RPMI8226 (cell line): ENCODE measurements at places on chromosomes 3 and 15.
A peak's percentile ranks its signal among the peaks of the same experiment; 100 is the strongest.

DNA sequence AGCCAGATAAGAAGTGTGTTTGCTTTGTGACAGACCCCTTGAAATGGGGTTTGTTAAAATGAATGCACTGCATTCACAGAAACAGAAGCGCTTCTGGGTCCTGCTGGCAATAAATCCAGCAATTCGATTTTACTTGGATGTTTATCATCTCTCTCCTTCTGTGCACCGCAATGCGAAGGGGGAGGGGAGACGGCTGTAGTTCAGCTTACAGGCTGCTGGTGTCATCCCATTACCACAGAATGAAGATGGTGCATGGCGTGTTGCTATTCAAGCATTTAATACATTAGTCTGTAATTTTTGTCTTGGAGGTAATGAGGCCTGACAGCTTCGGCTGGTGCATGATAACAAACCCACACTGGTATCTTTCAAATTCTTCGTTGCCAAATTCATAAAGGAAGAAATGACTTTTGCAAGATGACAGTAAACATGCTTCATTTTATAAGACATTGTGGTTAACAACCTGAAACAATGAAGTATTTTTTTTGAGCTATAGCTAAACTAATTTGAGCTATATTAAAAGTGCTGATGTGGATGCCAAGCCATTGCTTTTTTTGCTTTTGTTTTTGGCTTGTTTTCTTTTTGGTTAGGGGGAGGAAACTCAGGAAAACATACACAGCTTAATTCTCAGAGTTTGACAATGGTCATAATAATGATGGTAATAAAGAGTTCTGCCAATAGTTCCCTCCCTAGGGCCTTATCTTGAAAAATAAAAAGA lies 418.3 kb downstream of the OTOL1 start:
- peak; percentile 15 for DNase-seq

DNA sequence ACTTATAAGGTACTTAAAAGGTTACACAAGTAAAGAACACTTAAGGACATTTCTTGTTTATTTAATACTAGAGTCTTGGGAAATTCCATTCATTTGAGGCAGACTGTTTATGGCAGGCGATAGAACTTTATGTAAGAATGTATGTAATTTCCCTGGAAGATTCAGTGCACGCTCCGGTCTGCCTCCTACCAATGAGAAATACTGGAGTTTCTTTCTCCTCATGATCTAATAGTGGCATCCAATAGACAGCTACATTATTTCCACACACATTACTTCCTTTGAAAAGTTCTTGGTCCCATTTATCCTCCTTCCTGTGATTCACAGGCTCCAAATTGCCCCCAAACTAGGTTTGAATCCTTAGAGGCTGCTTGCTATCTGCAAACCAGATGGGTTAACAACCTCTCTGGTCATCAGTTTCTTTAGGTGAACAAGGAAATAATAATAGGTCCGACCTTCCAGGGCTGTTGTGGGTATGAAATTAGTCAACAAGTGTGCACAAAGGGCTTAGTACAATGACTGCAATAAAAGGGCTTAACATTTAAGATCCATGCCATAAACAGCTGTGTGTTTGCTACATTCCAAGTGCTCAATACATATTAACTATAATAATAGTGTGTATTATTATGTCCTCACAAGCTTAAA lies 30.7 kb downstream of the EIF4E3 start:
- no peak for DNase-seq

DNA sequence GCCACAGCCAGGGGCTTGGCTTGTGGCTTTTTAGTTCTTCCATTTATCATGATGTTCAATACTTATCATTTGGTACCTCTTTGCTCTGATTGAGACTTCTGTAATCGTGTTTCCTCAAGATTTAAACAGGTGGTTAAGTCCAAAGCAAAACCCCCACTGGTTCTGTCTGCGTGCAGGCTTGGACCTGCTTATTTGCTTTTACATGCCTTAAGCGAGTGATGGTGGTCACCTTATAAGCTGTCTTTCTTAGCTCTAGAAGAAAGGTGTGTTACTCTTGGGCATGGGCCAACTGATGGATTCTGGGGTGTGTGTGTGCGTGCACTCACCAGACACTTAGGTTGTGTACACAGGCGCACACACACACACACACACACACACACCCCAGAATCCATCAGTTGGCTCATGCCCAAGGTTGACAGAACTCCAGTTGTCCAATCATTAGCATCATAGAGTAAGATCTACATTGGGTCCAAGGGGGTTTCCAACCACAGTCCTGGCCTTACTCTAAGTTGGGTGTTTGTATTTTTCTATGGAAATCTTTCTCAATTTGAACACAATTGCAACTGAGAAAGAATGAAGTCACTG lies 1.2 kb downstream of the MYZAP start:
- DNase-seq: no peak

DNA sequence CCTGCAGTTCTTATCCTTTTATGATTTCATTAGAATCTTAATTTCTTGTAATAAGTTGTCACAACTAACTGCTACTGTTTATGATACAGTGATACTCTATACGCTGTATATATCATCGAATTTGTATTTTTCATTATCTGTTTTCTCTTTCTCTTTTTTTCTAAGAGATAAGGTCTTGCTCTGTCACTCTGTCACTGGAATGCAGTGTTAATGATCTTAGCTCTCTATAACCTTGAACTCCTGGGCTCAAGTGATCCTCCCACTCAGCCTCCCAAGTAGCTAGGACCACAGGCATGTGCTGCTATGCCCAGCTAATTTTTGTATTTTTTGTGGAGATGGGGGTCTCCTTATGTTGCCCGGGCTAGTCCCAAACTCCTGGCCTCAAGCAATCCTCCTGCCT lies 14.8 kb downstream of the APH1B start:
- no peak for DNase-seq

- no peak for DNase-seq
Measured at GRCh38 chr3:54826251-54826691, 101.6 kb downstream of the LRTM1 start.

- no peak for DNase-seq
Measured at GRCh38 chr3:61727435-61727834, 166.1 kb downstream of the PTPRG start.

DNA sequence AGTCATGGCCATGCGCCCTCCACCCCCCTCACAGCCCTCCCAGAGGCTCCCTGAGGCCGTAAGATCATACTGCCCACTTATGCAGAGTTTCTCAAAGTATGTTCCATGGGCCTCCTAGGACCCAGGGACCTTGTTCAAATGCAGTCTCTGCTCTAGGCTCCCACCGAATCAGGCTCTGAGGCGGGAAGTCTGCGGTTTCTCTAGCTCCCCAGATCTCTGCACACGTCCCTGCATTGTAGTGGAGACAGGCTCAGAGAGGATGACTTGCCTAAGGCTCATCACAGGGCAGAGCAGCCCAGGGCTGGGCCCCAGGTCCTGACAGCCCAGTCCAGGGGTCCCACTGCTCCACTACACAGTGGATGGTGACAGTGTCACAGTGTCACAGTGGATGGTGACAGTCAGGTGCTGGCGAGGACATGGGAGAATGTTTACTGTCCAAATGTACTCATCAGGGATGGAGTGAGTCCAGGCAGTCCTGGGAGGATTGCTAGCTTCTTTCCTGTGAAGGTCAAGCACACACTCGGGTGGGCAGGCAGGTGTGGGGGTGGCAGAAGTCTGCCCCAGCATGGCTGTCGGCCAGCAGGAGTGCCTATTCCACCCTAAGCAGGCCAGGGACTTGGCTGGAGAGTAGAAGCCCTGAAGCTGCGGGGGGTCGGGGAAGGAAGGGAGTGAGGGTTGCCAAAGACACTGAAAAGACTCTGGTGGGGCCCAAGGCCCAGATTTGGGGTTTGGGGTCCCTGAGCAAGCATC lies 12.4 kb downstream of the ANKRD63 start:
- no peak for DNase-seq

GRCh38 chr15:98428253-98428989 lies 219.9 kb upstream of the IGF1R start:
- peak; percentile 70 for DNase-seq

- no peak for DNase-seq
Measured at GRCh38 chr3:138256022-138256421, 68.9 kb downstream of the ARMC8 start.

GRCh38 chr3:7543294-7543880 lies 682.5 kb downstream of the GRM7 start:
- DNase-seq: no peak
